ENCODE measurements at places on chromosomes 1 and 21. TPM values are rescaled to one million over a fixed set of nuclear protein-coding genes. Genes with fewer than 3 reads are reported as not detected.

The H6PD gene
- total RNA-seq, result 53.3 TPM

The OR2L13 gene
- 0.23 TPM for total RNA-seq

GRCh38 chr1:217140041-217140901, 417.0 kb upstream of the ESRRG start:
- DNase-seq, result no peak

DNA sequence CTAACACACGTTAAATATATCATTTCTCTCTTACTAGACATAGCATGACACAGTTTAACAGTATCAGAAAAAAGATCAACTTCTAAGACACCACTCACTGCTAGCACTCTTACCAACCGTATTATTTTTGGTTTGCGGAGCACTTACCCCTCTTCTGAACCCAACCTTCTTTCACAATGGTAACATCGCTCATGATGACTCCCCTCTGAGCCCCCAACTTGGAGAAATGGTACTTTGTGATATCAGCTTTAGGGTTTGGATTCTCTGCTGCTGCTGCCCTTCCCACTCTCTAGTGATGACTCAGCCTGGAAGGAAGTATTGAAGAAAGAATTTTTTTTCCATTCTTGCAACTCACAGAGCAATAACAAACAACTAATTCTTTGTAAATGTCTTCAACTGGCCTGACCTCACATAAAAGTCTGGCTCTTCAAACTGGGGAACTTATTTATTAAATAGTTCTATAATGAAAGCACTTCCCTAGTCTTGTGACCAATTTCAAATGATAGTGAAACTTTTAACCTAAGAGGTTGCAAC, 7.0 kb downstream of the AKT3 start:
- no peak for DNase-seq

The LCE3D gene
- not detected for total RNA-seq

The SLC22A15 gene
- total RNA-seq, result 10.3 TPM

- peak; percentile 72 for DNase-seq
Observed at GRCh38 chr1:89724369-89725010, 91.6 kb downstream of the LRRC8C start.

GRCh38 chr1:19361611-19362147, 49.6 kb downstream of the SLC66A1 start:
- no peak for DNase-seq

The IL20 gene
- total RNA-seq, result not detected

DNA sequence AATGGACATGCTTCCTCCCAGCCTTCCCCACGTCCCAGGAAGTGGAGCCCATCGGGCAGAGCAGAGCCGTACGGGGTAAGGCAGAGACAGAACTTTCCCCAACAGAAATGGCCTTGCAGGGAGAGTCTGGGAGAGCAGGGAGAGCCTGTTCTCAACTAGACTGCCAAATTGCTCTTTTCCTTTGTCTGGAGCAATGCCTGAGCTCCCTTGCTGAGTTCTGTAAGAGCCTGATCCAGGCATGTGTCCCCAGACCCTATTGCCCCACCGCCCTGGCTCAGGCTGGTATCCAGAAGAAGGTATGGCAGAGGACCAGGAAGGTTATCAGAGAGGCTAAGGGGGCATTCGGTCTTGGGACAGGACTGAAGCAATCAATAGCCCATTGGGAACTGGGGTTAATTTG, 79.9 kb downstream of the TMEM53 start:
- peak; percentile 55 for DNase-seq

DNA sequence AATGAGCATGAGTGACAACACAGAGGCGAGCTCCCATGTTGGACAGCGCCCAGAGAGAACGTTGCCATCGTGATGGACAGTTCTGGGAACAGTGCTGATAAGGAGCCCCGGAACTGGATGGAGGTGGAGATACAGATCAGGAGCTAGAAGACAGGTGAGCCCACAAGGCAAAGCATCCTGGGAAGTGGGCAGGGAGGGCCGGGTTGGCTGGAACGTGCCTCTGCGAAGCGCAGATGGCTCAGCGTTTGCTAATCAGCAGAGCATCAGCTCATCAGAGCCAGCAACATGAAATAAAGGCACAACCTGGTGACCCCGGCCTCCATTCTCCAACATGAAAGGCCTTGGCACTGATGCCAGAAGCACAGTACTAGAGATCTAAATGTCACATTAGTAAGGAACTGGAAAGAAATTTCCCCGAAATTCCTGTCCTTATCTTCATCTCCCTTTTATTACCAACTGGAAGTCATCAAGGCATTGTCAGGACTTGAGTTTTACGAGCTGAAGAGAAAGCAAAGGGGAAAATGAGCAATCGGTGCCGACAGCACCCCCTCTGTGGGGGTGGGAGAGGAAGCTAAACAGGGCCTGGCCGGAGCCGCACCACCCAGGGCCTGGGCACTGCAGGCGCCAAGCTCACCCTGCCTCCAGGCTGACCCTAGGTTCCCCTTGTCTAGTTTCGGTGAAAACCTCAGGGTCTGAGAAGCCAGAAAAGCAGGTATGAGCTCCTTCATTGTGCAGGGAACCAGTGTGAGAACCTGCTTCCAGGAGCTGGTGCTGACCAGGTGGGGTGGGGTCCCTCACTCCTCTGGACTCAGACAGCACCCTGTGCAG, 19.9 kb downstream of the ABCA4 start:
- DNase-seq, result peak; percentile 44

- DNase-seq, result no peak
Observed at GRCh38 chr1:113255720-113256347, 134.5 kb upstream of the MAGI3 start.

The COL9A2 gene
- total RNA-seq, result 15.0 TPM
